ENCODE measurements at places on chromosomes 2 and 18.

GRCh38 chr2:45681675-45682074 is 30.2 kb downstream of the PRKCE start:
- DNase-seq: no peak

DNA sequence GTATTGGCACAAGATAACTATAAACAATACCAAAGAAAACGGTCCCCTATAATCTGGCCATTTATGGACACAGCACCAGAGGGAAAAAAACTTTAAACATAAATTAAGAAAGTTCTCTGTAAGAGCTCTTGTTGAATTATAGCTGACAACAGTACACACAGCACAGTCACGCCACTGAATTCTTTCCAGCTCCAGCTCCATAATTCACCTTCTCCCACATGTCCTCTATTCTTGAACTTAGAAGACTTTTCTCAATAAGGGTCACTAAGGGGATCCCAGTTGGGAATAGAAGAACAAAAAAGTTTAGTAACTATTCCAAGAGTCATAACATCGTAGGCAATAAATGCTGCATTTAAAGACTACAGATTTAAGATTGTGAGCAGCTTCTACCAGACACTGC is 124.6 kb upstream of the CYP1B1 start:
- no peak for DNase-seq

- no peak for DNase-seq
These were observed 123.6 kb upstream of the CDCA7 start for GRCh38 chr2:173231042-173231441.

- no peak for DNase-seq
These were observed 329.3 kb downstream of the ETAA1 start for GRCh38 chr2:67726416-67726815.

DNA sequence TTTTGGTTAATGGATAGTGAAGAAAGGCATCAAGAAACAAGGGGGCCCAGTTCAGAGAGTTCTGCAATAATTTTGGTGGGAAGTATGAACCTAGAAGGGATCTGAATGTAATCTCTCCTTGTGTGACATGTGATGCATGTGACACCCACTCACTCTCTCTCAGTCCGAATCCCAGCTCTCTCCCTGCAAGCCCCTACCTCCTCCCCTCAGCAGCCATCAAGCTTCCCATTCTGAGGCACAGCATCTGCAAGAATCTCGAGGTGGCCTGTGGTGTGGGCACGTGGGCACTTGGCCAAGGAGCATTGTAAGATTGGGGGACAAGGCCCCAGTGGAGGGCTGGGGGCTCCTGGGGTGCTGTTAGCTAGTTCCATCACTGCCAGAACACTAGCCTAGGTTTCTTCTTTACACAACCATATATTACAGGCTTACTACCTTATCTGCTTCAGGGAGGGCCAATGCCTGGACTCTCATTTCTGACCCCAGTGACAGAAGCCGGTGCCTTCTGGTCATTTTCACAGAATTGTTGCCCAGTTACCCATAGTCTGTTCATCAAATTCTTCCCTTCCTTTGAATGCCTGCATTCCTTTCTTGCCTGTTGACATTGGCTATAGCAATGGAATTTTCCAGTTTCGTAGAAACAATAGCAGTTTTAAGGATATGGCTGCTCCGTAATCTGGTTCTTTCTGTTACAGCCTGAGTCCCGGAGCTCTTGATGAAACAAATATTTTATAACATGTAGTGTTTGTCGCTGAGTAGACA is 13.3 kb upstream of the LCLAT1 start:
- DNase-seq: no peak

- DNase-seq: no peak
These were observed 318.3 kb downstream of the MEIS1 start for GRCh38 chr2:66753257-66753656.

DNA sequence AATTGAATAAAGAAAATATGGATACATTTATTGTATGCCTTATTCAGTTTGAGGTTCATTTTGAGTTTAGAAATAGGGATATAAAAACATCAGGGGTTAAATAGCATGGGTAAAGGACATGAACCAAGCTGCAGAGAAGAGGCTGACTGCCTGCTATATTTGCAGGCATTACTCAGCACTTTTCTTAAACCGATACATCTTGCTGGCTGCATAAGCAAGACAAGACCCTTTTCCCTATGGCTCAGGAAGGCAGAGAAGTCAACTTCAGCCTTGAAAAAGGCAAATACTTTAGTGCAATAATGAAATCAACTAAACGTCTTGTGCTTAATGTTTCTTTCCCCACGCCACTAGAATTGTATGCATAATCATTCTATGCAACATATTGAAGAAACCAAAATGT is 36.4 kb downstream of the SCN1A start:
- DNase-seq: no peak

All from stimulated activated CD8-positive, alpha-beta memory T cell treated with anti-CD3 and anti-CD28 coated beads, Interleukin-15, amount 100 ng/mL, for 24 hours (primary cell).